ENCODE measurements at places on chromosomes 1 and 21. TPM values are rescaled to one million over a fixed set of nuclear protein-coding genes. Genes with fewer than 3 reads are reported as not detected.

SLC22A15 gene
- 5.0 TPM for total RNA-seq

CFHR4 gene
- not detected for total RNA-seq

DNA sequence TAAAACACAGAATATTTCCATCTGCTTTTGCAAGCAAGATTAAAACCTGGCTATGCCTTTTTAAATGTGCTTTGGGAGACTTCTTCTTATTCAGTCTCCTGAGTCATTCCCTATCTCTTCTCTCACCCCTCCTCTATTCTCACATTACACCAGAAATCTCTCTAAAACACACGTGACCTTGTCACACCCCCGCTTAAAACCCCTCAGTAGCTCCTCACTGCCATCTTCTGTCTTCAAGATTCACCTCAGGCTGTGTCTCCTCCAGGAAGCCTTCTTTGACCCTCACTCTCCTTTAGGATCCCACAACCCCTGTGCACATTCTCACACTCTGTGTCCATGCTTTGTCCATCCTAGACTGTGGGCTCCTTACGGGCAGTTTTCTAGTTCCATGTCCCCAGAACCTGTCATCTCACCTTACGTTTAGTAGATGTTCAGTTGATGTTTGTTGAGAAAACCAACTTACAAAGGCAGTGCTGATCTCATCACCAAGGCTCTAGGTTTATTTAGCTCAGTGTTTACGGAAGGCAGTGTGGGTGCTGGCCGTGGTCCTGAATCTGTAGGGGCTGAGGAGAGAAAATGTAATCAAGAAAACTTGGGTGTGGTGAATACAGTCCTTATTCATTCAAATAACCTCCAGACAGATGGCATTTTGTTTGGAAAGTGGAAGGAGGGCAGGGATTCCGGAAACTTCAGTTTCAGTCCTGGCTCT, 143.5 kb downstream of the DMRTA2 start:
- peak; percentile 41 for DNase-seq

LHX8 gene
- not detected for total RNA-seq

DNA sequence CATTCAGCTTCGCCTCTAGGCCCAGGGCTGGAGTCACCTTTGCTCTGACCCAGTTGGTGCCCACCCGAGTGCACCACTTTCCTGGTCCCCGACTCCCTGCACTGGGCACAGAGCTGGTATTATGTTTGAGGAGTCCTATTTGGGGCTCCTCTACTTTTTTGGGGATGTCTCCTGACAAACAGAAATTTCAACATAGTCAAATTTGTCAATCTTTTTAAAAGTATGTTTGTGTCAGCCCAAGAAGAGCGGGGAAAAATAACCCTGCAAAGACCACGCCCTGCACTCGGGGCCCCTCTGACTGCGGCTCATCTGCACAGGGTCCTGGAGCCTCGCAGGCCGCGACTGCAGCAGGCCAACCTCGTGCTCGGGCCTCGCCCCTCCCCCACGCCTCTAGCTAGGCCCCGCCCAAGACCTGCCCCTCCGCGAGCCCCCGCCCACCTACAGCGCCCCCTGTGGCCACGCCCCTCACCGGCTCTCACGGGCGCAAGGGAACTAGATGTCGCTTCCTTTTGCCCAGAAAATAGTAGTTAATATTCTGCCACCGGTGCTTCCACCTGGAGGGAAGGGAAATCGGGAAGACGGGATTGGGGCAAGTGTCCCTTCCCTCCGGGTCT, 11.4 kb downstream of the FAM229A start:
- peak; percentile 79 for DNase-seq

SLC1A7 gene
- total RNA-seq, result not detected

OR2AK2 gene
- not detected for total RNA-seq

DNA sequence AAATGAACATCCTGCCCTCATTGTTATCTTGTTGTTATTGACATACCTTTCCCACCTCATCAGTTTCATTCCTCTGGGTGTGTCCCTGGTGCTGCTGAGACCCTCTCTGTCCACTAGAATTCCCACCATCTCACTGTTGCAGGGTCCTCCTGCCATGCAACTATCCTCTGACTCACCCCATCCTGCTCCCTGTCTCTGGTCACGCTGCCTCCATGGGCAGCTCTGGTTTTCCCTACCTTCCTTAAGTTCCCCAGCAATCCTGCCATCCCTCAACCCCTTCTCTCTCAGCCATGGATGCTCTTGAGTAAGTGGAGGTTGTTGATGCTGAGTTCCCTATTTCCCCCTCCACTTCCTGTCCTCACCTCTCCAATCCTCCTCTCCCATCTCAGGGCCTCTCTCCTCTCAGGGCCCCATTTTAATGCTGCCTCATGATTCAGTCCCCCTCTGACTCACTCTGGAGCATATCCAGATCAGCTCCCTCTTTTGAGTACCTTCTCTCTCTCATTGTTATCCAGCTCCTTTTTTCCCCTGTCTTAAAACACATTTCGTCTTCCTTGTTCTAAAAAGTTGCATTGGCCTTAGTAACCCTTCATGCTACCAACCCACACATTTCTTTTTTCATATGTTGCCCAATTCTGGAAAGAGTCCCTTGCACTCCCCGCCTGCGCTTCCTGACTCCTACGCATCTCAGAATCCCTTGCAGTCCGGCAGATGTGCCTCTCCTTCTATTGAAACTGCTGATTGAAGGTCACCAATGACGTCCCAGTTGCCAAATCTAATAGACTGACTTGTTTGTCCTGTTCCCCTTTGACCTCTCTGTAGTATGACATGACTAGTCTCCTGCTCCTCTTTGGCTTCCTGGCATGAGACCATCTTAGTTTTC, 92.0 kb downstream of the CNIH3 start:
- no peak for DNase-seq

- DNase-seq, result no peak
These were observed 246.3 kb downstream of the DPYD start for GRCh38 chr1:97674517-97674916.

DNA sequence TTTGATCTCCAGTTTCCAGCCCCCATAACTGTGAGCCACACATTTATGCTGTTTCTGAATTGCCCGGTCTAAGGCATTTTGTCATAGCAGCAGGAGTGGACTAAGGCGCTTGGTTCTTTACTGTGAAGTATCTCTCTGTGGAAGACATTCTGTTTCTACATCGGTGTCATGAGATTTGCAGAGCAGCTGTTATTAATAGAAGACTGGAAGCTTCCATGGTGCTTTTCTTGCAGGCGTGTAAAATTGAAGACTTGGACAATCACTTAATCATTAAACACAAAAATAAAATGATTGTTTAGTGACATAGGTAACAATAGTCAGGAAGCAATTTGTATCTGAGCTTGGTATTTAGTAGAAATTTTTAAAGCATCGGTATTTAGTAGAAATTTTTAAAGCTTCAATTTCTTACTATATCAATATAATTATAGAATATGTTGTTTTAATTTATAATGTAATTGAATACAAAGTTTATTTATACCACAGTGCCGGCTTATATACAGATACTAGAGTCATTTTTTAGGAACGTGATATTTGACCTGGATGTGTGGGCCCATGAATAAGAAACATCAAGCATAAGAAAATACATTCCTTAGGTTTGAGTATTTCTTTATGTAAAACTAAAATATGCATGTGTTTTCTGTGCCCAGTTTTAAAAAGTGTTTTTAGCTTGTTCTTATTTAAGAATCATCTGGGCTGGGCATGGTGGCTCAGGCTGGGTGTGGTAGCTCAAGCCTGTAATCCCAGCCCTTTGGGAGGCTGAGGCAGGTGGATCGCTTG, 60.6 kb upstream of the COL6A1 start:
- DNase-seq, result no peak

CFAP107 gene
- not detected for total RNA-seq

DNA sequence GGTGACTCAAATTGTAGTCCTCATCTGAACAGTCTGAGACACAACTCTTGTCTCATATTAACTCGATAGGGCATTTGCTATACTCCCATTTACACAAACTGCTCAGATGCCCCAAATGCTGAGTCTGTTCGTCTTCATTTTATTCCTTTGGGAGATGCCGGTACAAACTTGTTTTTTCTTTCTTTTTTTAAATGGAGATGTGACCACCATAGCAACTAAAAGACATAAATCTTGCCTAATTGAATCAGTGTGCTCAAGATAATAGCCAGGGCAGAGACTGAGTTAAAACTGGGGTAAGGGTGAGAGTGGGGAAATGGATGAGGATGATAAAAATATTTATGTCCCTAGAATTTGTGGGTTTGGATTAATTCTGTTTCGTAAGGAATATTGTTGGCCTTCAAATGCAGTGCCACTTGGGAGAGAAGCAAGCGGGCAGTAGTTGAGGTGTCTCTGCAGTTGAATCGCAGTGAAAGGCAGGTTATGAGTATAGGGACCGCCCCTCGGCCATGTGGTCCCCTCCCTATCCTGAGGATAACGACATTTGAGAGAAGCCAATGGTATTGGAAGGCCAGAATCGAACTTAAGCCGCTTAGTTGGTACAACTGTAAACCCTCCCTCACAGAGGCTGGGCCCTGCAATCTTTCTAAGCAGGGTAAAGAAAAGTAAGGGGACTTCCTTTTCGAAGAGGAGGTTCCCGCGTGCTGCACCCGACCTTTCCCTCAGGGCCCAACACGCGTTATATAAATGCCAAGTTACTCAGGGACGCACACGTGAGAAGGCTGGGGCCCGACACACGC, 859 bp upstream of the LRRC8B start:
- DNase-seq, result peak; percentile 50

SLC5A3 gene
- total RNA-seq, result 15.8 TPM

GRCh38 chr1:9860887-9861286, 37.1 kb upstream of the CLSTN1 start:
- DNase-seq, result no peak

DNA sequence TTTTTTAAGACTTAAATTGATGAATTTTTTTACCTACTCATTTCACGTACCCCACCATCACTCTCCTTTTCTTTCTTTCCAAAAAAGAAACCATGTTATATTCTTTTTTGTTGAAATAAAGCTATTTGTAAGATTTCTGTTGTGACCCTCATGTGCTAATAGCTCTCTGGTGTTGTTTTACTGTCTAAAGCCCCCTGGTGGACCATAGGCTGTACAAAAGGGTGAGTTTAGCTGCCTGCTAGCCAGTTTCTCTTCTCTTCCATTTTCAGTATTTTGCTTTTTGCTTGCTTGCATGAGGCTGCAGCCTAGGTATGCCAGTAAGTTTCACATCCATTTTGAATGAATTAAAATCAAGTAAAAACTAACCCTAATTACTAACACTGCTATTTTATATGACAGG, 15.6 kb upstream of the VAMP3 start:
- DNase-seq, result no peak

DNA sequence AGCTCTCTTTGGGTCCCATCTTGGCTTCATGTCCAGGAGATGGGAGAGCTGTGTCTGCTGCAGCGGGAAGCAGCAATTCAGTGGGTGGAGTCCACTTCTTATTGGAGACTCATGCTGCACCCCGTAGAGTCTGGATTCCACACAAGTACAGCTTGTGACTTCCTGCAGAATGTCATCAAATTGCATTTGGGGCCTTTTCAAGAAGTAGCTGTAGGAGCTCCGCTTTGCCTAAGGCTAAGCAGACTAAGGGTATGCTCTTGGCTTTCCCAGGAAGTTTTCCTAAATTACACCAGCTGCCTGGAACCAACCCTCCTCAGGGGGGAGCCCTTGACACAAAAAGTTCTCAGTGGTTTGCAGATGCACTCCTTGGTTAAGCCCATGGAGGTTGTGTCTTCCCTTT, 5.7 kb upstream of the MOB3C start:
- DNase-seq, result peak; percentile 63

- DNase-seq, result no peak
These were observed 124.9 kb downstream of the DMRTB1 start for GRCh38 chr1:53583868-53584776.

TAGLN2 gene
- total RNA-seq, result 708 TPM

DNA sequence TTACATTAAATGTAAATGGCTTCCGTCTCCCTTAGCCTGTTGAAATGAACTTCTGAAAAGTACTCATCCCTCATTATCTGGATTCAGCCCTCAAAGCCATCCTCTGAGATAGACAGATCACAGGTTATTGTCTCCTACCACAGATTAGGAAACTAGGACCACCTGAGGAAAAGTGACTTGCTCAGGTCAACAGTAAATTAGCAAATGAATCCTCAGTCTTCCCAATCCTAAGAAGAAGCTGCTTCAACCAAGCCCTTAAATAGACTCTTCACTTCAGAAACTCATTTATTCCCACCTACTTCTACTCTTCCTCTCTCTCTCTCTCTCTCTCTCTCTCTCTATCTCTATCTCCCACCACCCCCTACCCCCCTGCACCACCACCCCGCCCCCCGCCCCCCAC, 152.3 kb downstream of the DMRTA2 start:
- no peak for DNase-seq

DNA sequence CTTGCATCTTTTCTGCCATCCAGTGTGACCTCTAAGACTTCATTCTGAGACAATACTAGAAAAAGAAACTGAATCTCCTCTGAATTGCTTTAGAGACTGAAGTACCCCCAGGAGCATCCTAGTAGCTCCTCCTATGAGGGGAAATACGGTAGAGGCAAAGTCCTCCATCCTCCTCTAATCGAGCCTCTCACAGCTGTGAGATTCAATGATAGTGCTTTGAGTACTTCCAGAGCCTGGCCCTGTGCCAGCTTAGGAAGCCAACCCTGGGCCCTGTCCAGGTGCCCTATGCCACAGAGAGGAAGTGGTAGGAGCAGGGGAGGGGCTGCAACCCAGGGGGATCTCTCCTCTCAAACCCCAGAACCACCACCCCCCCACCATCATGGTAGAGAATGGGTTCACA, 10.7 kb downstream of the RORC start:
- no peak for DNase-seq

FLG2 gene
- not detected for total RNA-seq

DNA sequence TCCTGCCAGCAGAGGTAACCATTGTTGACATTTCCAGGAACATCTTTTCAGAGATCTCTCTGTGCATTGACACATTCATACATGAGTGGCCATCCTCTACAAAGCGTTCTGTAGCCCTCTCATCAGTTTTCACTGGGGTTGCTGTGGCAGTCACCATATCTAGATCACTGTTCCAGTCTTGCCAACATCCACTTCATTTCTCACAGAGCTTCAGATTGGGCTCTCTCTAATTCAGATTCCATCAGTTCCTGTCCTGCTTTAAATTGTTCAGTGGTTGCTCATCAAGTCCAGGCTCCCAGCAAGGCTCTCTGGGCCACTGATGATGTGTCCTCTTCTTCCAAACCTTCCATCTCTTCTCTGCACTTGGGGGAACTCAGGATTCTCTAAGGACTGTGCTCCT, 173.7 kb downstream of the KCNJ6 start:
- DNase-seq, result no peak

- DNase-seq, result no peak
These were observed 154.2 kb downstream of the CNIH3 start for GRCh38 chr1:224770336-224770693.

- no peak for DNase-seq
These were observed 439.0 kb upstream of the USP24 start for GRCh38 chr1:55654171-55654570.

- DNase-seq, result no peak
These were observed 17.7 kb downstream of the PTPRC start for GRCh38 chr1:198656500-198656932.

DNA sequence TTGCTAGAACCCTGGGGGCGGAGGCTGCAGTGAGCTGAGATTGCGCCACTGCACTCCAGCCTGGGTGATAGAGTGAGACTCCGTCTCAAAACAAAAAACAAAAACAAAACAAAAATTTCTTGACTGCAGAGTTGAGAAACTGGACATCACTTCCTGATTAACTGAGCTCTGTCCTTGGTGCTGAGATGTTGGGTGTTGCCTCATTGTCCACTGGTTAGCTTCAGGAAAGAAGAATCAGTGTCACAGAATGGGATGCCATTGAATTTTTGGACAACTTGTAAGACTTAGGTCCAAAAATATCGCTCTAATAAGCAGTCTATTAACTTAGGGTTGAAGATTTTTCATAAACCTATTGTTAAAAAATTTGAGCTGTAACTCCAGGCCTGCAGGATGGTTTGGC, 23.8 kb upstream of the KCNA10 start:
- DNase-seq, result peak; percentile 16
